ENCODE measurements at places on chromosomes 5 and 9.

GRCh38 chr9:135448663-135449100, 30.9 kb upstream of the PPP1R26 start:
- no peak for DNase-seq

DNA sequence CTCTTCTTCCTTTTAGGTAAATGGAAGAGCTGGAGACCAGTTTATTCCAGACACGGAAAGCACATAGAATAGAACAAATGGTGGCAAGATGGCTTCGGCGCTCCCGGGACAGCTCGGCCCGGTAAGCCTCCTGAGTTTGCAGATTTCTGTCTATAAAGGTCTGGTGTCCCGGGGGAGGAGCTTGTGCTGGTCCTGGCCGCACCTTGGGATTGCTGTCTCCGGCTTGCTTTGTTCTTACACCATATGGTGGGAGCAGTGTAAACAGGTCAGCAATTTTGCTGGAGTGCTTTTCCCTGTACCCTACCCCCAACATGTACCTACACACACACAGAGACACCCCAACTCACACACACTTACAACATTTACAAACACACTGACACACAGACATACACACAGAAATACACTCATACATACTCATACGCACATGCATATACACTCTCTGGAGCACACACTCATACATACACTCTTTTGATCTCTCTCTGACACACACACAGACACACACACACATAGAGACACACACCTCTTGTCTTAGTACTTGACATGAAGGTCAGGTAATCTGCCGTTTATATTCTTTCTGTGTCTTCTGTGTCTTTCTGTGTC, 42.0 kb downstream of the FRMPD1 start:
- no peak for DNase-seq

- no peak for DNase-seq
Measured at GRCh38 chr5:176863041-176863764, 35.9 kb downstream of the HK3 start.

- no peak for DNase-seq
Measured at GRCh38 chr5:150163547-150164059, 3.0 kb upstream of the CDX1 start.

- DNase-seq = peak; percentile 60
Measured at GRCh38 chr5:173293817-173294672, 34.2 kb downstream of the STC2 start.

DNA sequence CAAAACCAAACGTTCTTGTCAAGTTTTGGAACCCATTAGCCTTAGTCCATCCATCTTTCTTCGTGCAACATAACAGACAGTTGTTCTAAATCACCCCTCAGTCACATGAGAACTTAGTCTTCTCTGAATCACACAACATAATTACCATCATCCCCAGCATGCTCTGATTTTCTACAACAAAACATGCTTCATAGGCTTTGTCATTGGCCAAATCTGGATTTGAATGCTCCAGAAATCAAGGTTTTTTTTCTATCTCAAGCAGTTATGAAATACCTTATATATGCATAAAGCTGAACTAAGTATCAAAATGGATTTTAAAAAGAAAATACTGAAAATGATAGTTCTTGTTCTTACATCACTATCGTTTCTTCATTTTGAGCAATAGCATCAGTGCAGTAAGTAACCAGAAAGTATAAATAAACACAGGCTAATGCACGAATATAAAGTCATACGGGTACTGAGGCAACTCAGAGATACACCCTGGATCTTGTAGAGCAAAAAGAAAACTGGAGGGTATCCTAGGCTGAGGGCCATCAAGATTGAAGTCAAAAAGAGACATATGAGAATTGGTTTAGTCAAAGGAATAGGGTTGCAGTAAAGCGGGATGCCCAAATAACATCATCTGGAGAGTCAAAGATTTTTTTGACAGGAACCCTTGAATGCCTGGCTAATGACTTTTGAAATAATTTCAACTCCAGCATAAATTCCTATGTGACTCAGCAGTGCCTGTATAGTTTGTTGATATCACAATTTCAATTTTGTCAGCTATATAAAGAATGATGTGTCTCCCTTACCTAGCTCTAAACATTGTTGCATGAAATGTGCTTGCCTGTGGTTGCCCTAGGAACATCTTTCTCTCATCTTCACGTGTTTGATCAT, 164.7 kb downstream of the ADAMTSL1 start:
- DNase-seq = no peak

DNA sequence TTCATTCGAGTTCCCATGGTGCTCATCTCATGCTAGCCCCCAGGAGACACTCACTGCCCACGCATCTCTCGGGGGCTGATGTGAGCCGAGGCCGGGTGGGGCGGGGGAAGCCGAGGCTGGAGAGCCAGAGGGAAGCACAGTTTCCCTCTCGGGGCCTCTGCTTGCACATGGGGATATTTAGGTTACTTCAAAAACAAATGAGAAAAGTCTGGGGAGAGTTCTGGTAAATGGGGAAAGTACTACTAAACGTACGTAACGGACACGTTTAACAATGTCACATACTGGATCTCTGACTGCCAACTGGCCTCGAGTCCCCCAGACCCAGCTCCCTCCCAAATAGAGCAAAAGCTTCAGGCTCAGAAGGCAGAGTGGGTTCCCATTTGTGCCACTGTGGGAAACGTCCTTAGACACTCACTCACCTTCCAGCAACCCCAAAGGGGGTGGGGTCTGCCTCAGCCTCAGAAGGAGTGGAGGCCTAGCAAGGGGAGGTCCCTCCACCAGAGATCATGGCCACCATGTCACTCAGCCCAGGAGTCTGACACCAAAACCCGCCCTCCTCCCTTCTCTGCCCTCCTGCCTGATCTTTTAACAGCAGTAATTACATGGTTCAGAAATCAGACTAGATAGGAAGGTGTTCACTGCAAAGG, 33.8 kb upstream of the NTNG2 start:
- DNase-seq = no peak

- DNase-seq = peak; percentile 68
Measured at GRCh38 chr5:73201547-73202513, 28.8 kb downstream of the TMEM174 start.

DNA sequence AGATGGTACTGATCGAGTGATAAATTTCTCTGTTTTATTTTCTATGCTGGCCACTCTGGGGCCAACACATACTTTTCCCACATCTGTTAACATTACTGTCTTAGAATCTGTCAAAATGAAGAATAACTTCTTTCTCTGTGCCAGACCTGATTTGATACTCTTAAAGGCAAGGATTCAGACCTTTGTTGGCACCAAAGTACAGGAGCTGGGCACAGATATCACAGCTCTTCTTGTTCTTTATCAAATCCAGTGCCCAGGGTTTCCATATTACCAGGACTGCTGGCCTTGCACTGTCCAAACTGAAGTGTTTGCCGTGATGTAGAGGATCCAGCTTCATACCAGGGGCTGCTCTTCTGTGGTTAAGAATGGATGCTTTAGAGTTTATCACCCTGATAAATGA, 20.9 kb downstream of the ZNF474 start:
- no peak for DNase-seq

- DNase-seq = no peak
Measured at GRCh38 chr9:93161786-93162562, 22.0 kb upstream of the WNK2 start.

GRCh38 chr5:136021016-136021405, 7.8 kb upstream of the TGFBI start:
- DNase-seq = no peak

DNA sequence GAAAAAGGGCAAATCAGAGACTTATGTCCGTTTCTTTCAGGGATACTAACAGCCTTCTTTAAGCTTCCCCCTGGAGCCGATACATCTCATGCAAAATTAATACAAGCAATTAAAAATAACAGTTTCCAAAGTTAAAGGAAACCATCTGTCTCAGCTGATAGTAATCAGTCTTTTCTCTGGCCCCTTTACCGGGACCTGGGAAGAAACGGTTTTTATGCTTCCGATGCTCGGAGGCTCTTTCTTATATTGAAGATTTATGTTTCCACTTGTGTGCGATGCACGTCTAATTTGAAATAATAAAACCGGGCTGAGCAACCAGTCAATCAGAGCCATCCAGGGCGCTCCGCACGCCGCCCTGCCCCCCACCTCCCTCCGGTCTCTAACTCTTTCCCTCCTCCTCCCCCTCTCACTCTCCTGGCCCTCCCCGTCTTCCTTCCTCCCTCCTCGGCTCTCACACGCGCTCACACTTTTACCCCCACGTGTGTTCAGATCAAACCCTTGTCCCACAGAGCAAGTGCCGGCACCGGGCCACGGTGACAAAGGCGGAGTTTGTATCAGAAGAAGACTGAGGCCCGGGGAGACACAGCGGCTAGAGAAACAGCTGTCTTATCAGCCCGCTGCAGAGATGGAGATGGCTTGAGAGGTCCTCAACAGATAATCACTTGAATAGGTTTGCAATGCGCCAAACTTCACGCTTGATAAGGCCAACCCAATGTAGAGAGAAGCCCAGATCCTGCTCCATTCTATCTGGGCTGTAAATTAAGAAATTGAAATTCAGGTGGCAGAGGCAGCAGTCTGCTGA, 5.1 kb upstream of the ELAVL2 start:
- DNase-seq = no peak

DNA sequence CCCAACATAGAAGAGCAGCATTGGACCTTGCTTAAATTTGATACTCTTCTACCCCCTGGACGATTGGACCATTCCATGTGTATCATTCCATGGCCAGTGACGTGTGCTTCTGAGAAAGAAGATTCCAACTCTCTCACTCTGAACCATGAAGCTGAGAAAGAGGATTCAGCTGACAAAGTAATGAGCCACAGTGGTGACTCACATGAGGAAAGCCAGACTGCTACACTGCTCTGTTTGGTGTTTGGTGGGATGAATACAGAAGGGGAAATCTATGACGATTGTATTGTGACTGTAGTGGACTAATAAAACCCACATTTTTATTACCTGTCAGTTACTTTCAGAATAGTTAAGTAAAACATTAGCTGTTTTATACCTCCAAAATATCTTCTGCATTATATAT, 7.5 kb downstream of the HSPA5 start:
- no peak for DNase-seq

DNA sequence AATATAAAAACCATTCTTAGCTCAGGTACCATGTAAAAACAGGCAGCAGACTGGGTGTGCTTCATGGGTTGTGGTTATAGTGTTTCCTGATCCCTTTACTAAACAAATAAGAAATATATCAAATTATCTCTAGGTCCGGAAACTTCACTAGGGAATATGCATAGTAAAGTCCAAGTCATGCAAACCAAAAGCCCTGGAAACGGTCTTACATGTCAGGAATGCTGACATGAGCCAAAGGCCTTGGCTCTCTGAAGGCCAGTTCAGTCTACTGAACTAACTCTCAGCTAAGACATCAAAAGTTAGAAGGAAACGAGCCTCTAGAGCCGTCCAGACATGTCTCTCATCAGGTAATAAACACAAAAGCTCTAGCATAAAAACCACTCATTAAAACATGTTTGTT, 778.9 kb upstream of the ZNF608 start:
- no peak for DNase-seq

DNA sequence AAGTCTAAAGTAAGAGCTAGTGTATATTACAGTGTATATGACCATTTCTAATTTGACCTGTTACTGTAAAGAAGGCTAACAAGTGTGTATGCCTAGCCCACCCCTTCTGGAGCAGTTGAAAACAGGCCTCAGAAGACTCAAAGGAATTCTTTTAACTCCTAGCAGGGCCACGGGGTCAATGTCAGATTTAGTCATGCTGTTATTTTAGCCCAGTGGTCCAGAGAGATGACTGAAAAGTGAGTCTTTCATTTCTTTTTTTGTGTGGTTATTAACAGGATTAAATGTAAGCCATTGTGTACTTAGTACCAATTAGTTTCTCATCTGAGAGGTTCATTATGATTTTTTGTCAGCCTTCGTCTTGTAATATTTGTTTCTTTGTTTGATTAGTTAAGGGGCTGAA, 24.4 kb downstream of the ZCCHC7 start:
- DNase-seq = no peak

GRCh38 chr5:132797651-132798050, 15.5 kb upstream of the SOWAHA start:
- DNase-seq = no peak

DNA sequence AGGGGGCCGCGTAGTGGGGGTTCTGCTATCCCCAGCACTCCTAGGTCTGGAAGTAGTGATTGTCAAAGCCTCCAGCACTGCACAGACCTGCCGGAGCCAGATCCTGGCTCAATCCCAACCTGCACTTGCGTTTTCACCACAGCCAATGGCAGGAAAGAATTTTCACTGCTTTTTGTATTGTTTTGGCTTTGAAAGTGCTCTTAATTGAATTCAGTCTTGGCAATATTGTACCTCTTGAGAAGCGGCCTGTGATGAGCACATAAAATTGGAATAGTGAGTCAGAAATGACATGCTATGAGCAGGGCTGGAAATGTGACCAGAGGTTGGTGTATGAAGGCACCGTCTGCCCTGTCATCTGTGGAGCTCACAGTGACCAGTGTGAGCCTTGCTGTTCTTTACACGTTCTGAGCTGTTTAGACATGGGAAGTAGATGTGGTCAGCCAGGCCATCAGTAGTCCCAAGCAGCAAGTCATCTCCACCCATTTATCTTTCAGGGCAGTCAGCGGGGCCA, 41.5 kb downstream of the SECISBP2 start:
- no peak for DNase-seq

- no peak for DNase-seq
Measured at GRCh38 chr5:73351593-73351992, 97.0 kb downstream of the FOXD1 start.

- no peak for DNase-seq
Measured at GRCh38 chr9:15272377-15272928, 34.6 kb downstream of the TTC39B start.

- DNase-seq = no peak
Measured at GRCh38 chr5:91177639-91178038, 205.5 kb downstream of the ARRDC3 start.

- DNase-seq = no peak
Measured at GRCh38 chr5:168295574-168296201, 4.2 kb downstream of the WWC1 start.

- DNase-seq = no peak
Measured at GRCh38 chr5:155353231-155353630, 339.7 kb downstream of the KIF4B start.

DNA sequence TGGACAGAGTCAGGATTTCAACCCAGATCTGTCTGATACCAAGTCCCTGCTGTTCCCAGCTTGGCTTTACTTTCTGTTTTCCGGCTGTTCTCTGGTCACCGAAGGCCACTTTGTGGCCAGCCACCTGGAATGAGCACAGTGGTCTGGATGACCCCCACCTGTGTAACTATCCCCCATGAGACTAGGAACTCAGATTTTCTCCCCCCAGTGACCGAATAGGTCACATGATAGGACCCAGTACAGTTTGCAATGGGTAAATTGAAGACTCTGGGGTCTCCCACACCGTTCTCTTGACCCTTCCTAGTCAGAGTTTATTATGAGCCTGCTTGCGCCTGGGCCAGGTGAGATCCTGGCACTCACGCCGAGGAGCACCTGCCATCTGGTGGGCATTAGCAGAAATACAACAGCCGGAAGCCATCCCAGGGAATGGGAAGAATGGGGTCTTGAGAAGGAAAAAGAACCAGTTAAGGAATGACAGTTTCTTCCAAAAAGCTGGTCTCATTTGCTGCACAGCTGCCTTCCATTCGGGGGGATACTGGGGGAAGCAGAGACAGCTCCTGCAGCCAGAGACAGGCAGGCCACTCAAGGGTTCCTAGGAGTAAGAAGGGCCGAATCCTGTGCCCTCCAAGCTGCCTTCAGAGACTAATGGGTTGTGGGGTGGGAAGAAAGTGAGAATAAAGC, 7.1 kb downstream of the PHYHD1 start:
- peak; percentile 64 for DNase-seq
